ENCODE measurements at places on chromosomes 6 and 20.

GRCh38 chr6:109852713-109853112 is 125.4 kb upstream of the GPR6 start:
- no peak for DNase-seq

GRCh38 chr6:111356551-111356950 is 126.5 kb downstream of the REV3L start:
- DNase-seq: no peak

- DNase-seq: no peak
These were observed 337.4 kb upstream of the PRDM1 start for GRCh38 chr6:105748737-105749161.

- DNase-seq: no peak
These were observed 17.1 kb upstream of the BPI start for GRCh38 chr20:38286586-38287531.

DNA sequence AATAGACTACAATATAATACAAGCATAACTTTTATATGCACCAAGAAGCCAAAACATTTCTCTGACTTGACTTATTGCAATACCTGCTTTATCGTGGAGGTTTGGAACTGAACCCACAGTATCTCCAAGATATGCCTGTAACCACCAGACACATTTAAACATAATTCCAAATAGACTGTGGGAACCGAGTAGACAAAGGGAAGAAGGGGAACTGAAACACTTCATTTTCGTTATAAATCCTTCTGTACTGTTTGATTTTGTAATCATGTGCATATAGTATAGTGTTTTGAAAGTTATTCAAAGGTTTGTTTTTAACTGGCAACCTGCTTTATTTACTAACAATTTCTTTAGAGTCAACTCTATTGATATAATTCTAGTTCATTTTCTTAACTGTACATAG is 154.9 kb upstream of the BEND6 start:
- no peak for DNase-seq

DNA sequence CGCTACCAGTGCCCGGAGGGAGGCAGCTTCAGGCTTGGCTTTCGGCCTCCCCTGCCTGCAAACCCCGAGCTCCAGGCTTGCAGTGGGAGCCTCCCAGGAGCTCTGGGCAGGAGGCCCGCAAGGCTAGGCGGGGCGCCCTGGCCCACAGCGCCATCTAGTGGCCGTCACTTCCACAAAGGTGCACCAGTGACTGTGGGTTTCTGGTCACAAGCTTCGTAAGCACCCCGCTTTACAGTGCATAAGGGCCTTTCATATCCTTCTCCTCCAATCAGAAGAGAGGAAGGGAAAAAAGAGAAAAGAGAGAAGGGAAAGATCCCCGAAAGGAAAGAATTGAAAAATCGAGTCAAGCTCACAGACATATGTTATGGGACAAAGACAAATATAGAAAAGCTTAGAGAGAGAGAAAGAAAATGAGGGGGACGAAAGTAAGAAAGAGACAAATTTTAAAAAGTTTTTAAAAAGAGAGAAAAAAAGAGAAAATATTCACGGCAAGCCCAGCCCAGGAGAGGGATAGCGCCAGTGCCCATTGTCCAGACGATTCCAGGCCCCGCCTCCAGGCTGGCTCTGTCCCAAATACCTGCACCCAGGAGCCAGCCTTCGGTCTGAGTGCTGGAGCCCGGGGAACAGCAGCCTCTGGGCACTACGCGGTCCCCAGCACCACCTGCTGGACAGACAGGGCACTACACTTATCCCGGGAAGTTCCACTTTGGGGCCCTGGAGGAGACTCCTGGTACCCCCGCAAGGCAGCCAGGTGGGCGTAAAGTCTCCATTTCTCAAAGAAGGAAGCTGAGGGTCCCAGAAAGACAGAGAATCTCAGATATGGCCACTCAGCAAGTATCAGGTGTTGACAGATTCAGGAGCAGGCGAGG is 207.1 kb downstream of the PREX1 start:
- peak; percentile 83 for DNase-seq

GRCh38 chr6:38404355-38404754 is 235.4 kb downstream of the BTBD9 start:
- no peak for DNase-seq

- DNase-seq: no peak
These were observed 201.9 kb downstream of the UBE3D start for GRCh38 chr6:82863781-82864180.

- no peak for DNase-seq
These were observed 2.2 kb upstream of the PTPRA start for GRCh38 chr20:2871111-2871465.

DNA sequence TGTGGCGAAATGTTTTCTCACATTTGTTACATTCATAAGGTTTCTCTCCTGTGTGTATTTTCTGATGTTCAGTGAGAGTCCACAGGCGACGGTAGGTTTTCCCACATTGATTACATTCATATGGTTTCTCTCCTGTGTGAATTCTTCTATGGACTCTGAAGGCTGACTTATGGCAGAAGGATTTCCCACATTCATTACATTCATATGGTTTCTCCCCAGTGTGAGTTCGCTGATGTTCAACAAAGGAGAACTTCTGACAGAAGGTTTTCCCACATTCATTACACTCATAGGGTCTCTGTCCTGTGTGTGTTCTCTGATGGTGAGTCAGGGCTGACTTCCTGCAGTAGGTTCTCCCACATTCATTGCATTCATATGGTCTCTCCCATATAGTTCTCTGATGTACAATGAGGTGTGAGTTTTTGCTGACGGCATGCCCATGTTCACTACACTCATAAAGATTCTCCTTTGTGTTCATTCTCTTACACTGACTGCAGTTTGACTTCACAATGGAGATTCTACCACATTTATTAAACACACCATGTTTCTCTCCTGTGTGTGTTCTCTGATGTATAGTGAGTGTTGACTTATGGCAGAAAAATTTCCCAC is 11.9 kb downstream of the ZNF334 start:
- DNase-seq: no peak

GRCh38 chr20:33437141-33437911 is 6.2 kb downstream of the SNTA1 start:
- DNase-seq: no peak

- no peak for DNase-seq
These were observed 15.0 kb downstream of the ACSS2 start for GRCh38 chr20:34891166-34892062.

DNA sequence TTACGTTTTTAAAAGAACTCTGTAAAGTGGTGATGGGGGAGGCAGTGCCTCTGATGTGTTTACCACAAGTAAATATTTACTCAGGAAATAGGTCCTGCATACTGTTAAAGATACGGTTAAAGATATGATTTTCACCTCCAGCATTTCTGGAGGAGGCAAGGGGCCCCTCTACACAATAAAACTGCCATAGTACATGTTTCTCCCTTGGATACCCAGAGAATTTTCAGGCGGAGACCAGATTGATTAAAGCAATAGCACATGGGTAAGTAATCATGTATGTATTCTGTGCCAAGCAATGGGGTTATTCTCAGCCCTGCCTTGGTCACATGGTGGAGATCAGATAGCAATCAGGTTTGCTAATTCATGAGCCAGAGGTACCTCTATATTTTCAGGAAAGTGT is 9.6 kb downstream of the RIPOR2 start:
- no peak for DNase-seq

- DNase-seq: no peak
These were observed 30.7 kb downstream of the HUS1B start for GRCh38 chr6:626236-626635.

DNA sequence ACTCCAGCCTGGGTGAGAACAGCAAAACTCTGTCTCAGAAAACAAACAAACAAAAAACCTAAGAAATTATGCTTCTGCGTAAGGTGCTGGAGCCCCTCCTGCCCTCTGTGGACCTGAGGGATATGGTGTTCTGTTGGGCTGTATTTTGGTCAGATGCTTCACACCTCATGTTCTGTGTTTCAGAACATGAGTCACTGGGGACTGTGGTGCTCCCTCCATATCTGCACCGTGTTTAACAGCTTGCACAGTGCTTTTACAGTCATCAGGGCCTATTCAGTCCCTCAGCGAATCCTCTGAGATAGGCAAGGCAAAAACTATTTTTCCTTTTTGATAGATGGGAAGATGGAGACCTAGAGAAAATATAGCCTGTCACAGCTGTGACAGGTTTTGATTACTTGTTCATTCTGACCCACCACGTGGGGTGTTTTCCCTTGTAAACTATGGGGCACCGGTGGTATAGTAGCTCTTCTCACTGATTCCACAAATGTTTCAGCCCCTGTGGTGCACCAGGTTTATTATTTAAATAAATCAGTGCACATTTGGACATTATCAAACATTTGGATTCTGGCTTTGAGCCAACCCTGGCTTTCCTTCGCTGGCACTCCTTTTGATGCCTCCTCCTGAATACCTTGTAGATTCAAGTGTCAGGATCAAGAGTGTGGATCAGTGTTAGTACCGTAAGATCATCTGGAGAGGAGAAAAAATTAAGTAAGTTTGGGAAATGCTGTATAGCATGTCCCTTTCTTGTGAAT is 9.6 kb downstream of the TTPAL start:
- DNase-seq: no peak

DNA sequence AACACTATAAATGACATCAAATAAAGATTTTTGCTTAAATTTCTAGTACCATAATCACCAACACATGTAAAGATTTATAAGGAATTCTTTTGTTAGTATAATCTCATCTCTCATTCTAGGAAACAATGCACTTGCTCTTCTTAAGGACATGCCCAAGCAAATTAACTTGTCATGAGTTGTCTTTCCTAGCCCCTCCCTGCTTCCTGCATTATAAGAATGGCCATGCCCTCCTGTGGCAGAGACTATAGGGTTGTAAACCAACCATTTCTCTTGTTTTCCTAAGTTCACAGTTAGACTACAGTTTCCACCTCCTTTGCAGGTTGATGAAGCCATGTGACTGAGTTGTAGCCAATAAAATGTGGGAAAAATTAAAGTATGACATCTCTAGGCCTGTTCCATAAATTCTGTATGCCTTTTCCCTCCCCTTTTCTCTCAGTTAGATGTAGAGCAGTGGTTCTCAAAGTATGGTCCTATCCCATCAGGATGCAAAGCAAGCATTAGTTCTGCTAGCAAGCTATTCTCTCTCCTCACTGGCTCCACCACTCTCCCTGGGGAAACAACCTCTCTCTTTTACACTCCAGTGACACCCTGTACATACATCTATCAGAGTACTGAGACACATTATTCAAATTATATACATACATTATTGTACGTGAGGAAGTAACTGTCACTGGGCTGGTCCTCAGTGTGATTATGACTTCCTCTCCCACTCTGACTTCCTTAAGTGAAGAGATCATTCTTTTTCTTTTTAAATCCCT is 295.0 kb downstream of the PKHD1 start:
- DNase-seq: no peak

All from NCI-H1694 (cell line).